ENCODE measurements at places on chromosomes 16 and 17.

GRCh38 chr17:73249700-73250099 is 12.0 kb downstream of the CPSF4L start:
- no peak for DNase-seq

DNA sequence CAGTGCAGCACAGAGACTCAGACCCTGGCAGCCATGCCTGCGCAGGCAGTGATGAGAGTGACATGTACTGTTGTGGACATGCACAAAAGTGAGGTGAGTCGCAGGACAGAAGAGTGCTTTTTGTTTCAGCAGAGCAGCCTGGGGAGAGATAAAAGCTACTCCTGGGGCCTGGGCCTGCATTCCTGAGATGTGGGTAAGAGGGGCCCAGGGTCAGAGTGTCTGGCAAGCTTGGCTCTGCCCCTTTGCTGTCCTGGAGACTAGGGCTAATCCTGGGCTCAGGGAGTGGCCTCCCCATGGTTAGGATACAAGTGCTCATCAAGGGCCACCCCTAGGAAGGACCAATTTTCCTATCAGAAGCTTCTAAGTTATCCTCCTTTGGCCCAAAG is 4.8 kb upstream of the ERBB2 start:
- peak; percentile 79 for DNase-seq

DNA sequence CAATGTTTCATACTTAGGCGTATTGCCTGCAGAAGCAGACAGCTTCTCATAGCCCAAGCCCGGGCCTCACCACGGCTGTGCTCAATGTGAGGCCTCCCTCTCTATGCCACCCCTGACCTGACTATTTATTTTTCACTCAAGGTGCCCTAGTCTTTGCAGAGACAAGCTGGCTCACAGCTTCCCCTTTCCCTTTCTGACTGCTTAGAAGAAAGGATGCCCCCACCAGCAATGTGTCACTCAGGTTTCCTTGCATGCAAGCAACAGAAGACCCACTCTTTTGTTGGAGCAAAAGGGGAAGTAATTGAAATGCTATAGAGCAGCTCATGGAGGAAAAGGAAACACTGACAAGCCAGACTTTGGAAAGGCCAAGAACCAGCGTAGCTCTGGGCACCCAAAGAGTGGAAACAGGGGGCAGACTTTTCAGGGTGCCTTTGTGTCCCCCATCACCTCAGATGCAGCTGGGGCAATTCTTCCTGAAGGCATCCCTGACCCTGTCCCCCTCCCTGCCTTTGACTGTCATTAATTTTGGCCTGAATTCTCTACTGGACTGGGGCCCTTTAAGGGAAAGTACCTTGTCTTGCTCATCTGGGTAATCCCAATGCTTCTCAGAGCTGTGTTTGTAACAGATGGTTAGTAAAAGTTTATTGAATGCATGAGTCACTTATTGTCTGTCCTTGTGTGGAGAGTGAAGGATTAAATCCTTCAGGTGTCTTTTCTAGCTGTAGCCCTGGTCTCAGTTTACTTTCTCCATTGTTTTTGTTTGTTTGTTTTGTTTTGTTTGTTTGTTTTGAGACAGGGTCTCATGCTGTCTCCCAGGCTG is 17.8 kb downstream of the RGS9 start:
- DNase-seq = no peak

- DNase-seq = no peak
Observed at GRCh38 chr17:55430541-55431288, 9.1 kb upstream of the MMD start.

GRCh38 chr16:74607310-74607961 is 522 bp upstream of the GLG1 start:
- no peak for DNase-seq

DNA sequence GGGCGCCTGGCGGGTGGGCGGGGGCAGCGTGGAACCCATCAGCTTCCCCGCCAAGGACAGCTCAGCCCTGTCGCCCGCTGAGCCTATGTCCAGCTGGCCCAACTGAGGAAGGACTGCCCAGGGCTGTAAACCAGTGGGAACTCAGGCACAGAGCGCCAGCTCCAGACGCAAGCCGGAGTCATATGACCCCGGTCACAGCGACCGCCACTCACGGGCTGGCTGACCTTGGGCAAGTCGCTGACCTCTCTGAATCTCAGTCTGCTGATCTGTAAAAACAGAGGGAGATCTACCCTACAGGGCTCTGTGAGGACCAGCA is 170.0 kb downstream of the C16orf78 start:
- DNase-seq = no peak

DNA sequence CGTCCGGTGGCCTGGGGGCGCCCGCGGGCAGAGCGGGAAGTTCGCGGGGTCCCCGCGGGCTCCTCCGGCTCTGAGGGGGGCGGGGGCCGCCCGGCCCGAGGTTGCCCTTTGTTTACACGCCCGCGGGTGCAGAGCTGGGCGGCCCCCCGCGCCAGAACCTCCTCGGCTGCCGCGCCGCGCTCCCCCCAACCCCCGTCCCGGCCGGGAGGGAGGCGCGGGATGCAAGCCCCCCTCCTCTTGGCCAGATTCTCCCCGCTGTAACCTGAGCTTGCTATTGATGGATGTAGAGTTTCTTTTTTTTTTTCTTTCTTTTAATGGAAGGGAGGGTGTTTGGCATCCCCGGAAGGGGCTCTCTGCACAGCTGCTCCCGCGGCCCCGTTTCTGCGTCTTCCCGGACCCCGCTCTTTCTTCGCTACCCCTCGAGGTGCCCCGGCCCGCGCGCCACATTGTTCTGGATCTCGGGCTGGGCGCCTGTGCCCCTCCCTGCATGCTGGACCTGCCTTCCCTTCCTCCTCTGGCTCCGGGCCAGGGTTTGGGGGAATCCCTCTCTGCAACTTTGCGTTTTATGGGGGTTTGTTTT is 646 bp downstream of the CBX2 start:
- DNase-seq = no peak

DNA sequence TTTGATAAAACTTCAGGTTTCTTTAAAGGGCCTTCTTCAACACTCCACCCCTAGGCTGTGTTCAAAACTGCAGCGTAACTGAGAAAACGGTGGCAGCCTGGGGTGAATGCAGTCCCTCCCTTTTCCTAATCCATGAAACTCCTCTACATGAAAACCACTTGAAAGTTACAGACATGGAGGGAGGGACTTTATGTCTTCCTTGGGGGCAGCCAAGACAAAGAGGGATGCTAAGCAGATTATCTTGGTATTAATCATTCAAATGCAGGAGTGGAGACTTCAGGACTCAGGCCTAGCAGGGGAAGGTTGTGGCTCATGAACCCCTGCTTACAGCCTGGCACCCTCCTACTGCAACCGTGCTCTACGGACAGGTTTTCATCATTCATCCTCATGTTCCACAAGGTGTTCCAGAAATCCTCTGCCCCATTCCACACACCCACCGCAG is 46.8 kb downstream of the RNF112 start:
- DNase-seq = no peak

GRCh38 chr16:56643080-56643778 is 4.8 kb downstream of the MT1A start:
- DNase-seq = peak; percentile 54

GRCh38 chr17:290626-291025 is 62.0 kb downstream of the RPH3AL start:
- DNase-seq = no peak

GRCh38 chr16:12214509-12214908 is 238.0 kb downstream of the SNX29 start:
- no peak for DNase-seq

GRCh38 chr16:15616475-15617165 is 26.3 kb downstream of the MARF1 start:
- no peak for DNase-seq

DNA sequence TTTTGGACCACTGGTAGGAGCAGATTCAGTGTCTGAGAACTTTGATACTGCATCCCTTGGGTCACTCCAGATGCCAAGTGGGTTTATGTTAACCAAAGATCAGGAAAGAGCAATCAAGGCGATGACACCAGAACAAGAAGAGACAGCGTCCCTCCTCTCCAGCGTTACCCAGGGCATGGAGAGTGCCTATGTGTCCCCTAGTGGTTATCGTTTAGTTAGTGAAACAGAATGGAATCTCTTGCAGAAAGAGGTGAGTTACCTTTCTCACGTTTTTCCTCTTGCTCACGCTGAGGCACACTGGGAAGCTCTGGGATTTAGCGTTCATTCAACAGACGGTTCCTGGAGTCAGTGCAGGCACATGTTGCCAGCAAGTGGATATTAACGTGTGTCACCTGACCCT is 58.0 kb downstream of the NUP88 start:
- no peak for DNase-seq

GRCh38 chr17:79053251-79053925 is 21.2 kb upstream of the ENGASE start:
- no peak for DNase-seq

GRCh38 chr17:62649570-62649969 is 22.1 kb downstream of the MRC2 start:
- no peak for DNase-seq

DNA sequence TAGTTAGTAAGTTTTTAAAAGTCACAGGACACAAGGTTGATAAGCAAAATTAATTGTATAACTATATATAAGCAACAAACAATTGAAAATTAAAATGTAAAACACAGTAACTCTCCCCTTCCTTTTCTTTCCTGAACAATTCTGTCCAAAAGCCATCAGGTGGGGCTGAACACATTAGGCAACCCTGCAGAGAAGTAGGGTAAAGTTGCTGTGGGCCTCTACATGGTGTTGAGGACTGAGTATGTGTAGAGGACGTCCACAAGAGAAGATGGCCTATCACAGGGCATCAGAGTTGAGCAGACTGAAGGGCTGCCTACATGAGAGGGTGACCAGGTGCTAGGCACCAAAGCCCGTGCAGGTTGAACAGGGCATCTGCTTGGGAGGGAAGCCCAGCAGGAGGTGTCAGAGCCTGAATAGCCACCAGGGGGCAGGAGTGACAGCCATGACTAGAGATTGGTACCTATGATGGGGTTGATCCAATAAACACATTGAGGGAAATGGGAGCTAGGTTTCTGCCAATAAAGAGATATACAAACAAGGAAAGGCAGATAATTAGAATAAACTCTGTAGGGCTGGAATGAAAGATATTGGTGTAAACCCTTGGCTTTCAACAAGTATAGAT is 415.1 kb downstream of the NPIPA8 start:
- DNase-seq = peak; percentile 58

GRCh38 chr16:80027007-80027965 is 426.7 kb upstream of the MAF start:
- peak; percentile 93 for DNase-seq

- no peak for DNase-seq
Observed at GRCh38 chr16:67844497-67844896, 2.2 kb upstream of the NUTF2 start.

All from Caco-2 (cell line).